Endothelial cell (in vitro differentiated cells): ENCODE measurements at places on chromosomes 11 and 22. TPM values are rescaled to one million over a fixed set of nuclear protein-coding genes. Genes with fewer than 3 reads are reported as not detected.

The MPPED2 gene
- total RNA-seq = 50.2 TPM

The GSTT2B gene
- total RNA-seq = 6.0 TPM

The CDON gene
- total RNA-seq = 25.2 TPM

The MEI1 gene
- total RNA-seq = 0.38 TPM

The AIFM3 gene
- 0.15 TPM for total RNA-seq
